ENCODE measurements at places on chromosomes 4 and X. TPM values are rescaled to one million over a fixed set of nuclear protein-coding genes. Genes with fewer than 3 reads are reported as not detected.
A peak's percentile ranks its signal among the peaks of the same experiment; 100 is the strongest.

DNA sequence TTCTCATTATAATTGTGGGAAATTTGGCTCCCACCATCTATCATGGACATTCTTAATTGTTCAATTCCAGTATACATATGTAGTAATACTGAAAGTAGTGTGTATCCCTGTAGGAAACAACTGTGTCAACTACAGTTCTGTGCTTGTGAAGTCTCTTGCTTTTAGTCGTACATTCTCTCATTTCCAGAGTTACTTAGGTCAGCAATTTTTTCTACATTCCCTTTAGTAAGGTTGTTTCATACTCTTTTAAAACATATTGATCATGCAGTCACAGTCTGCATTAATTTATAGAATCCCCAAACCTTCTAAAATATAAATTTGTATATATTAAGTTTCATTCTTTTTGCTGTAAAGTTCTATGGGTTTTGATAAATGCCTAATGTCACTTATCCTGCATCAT, 289.2 kb upstream of the PCDH10 start:
- H3K4me1 ChIP-seq, result no peaks in the 10 kb centered on the region
- no peaks in the 10 kb centered on the region for H3K27me3 ChIP-seq

The DMRTC1 gene
- total RNA-seq, result 0.20 TPM

The GPR50 gene
- total RNA-seq, result not detected

The NDUFA1 gene
- 81.7 TPM for total RNA-seq

DNA sequence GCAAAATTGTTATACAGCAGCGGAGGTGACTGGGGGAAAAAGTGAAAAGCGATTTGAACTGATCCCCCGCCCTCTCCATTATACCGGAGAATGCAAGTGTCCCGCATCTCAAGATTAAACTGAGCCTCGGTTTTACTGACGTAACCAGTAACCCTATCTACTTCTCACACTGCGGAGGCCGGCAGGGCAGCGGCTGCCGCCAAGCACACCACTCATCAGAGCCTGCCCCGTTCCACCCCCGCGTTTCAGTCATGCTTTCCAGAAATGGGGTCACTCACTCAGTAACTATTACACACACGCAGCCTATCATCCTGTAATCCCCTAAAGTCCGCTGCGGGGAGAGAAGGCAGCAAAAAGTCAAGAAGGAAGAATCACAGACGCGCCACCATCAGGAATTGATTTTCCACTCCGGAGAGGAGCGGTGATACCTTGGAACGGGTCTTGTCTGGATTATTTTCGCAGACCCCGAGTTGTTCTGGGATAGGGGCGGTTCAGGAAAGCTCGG, 1.4 kb downstream of the RPS6KA3 start:
- no peaks in the 10 kb centered on the region for H3K4me1 ChIP-seq
- H3K27me3 ChIP-seq, result no peaks in the 10 kb centered on the region
- peak overlapping the region; percentile 62 for H3K4me3 ChIP-seq

Data from left lung (tissue), 14 donors.